ENCODE measurements at places on chromosomes 6 and 20.
A peak's percentile ranks its signal among the peaks of the same experiment; 100 is the strongest.

DNA sequence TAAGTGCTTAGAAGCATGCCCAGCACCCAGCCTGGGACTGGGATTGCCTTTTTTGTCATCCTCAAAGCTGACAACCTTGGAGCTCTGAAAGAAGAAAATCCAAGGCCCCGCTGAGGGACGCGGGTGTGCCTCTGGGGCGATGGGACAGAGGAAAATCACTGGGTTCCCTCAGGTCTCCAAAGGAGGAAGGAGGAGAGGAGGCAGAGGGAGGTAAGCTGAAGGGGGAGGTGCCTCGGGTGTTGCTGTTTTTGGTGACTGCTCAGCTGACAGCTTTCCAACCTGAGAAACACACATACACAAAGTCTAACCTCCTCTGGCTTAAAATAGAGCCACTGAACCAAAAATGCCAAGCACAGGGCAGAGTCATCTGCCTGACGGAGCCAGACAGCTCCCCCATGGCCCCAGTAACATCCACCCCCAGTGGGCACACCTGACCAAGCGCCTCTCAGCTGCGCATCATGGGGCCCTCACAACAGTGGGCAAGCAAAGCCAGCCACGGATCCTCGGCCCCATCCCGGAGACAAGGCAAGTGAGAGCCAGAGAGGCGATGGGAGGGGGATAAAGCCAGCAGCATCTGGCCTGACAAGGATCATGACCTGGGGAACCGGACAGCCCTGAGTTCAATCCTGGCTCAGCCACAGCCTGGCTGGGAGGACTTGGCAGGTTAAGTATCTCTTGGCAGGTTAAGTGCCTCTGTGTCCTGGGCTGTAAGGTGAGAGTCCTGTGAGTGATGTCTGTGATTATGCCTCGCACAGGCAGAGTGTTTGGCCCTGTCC is 3.2 kb upstream of the KCNK15 start:
- H3K4me1 ChIP-seq = peaks cover 7% of the 10 kb centered on the region
- no peak overlapping the region for H3K27ac ChIP-seq
- DNase-seq = no peak

DNA sequence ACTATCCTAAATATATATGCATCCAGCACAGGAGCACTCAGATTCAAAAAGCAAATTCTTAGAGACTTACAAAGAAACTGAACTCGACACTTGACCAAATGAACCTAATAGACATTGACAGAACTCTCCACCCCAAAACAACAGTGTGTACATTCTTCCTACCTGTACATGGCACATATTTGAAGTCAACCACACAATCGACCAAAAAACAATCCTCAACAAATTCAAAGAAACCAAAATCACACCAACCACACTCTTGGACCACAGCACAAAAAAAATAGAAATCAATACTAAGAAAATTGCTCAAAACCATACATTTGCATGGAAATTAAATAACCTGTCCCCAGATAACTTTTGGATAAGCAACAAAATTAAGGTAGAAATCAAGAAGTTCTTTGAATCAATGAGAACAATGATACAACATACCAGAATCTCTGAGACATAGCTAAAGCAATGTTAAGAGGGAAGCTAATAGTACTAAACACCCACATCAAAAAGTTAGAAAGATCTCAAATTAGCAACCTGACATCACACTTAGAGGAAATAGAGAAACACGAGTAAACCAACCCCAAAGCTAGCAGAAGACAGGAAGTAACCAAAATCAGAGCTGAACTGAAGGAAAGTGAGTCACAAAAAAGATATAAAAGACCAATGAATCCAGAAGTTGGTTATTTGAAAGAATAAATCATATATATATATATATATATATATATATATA is 12.5 kb upstream of the TREM1 start:
- no peak overlapping the region for H3K27ac ChIP-seq
- H3K36me3 ChIP-seq = no peaks in the 10 kb centered on the region

GRCh38 chr6:111591370-111591900 is 14.2 kb downstream of the TRAF3IP2 start:
- H3K4me1 ChIP-seq = peaks cover 25% of the 10 kb centered on the region
- no peak overlapping the region for H3K4me3 ChIP-seq
- no peak for DNase-seq
- no peaks in the 10 kb centered on the region for H3K36me3 ChIP-seq
- H3K27me3 ChIP-seq = no peaks in the 10 kb centered on the region

DNA sequence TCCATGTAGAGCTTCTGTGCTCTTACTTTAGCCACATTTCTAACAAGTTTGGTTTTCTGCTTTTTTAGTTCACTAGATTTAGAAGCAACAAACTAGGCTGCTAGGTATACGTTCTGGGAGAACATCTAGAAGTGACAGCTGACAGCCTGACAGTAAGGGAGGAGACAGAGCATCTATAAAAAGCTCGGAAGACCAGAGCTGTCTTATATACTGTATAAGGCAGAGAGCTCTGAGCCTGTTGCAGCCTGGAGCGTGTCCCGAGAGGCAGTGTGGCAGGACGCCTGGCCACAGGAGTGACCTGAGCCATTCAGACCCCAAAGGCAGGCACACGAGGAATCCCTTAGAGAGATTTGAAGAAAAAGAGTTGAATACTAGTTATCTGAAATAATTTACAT is 24.6 kb downstream of the PPP1R14C start:
- H3K27me3 ChIP-seq = no peaks in the 10 kb centered on the region
- no peak overlapping the region for H3K27ac ChIP-seq
- peaks cover 6% of the 10 kb centered on the region for H3K36me3 ChIP-seq
- H3K4me3 ChIP-seq = no peak overlapping the region

DNA sequence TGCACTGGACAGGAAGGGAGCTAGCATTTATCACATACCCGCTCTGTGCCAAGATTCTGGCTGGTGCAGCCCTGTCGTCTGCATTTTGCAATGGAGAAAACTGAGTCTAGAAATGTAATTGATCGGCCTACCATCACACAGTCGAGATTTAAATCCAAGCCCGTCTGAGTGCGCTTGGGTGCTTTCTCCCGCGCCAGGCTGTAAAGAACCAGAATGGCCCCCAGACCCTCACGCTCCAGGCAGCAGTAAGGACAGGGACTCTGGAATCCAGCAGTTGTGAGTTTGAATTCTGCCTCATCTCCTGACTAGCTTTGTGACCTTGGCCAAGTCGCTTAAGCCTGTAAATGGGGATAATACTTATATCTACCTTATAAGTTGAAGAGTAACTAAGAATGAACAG is 10.8 kb downstream of the DYNLRB1 start:
- H3K36me3 ChIP-seq = peaks cover 2% of the 10 kb centered on the region
- H3K4me3 ChIP-seq = no peak overlapping the region
- no peak for DNase-seq
- no peaks in the 10 kb centered on the region for H3K27me3 ChIP-seq
- no peak overlapping the region for H3K27ac ChIP-seq
- peaks cover 35% of the 10 kb centered on the region for H3K4me1 ChIP-seq

DNA sequence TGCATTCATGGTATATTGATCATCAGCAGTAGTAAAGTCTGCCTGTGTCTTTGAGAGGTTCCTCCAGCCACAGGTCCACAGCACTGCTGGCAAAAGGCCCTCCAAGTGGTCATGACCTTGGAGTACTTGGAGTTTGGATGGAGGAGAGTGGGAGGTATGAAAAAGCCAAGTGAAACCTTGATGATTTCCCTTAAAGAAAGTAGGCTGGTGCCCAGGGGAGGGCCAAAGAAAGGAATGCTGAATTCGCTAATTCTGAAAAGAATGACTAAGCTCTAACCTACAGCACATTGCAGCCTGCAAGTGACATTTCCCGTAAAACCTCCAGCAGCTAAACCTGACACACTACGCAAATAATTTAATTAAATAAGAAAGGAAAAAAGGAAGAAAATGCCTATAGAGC is 223.4 kb upstream of the TAB2 start:
- no peaks in the 10 kb centered on the region for H3K4me1 ChIP-seq
- DNase-seq = no peak
- peaks cover 8% of the 10 kb centered on the region for H3K36me3 ChIP-seq
- H3K27ac ChIP-seq = no peak overlapping the region
- H3K4me3 ChIP-seq = no peak overlapping the region

- peaks cover 69% of the 10 kb centered on the region for H3K4me1 ChIP-seq
- peaks cover 80% of the 10 kb centered on the region for H3K27me3 ChIP-seq
- H3K27ac ChIP-seq = no peak overlapping the region
- H3K36me3 ChIP-seq = no peaks in the 10 kb centered on the region
- peak overlapping the region; percentile 91 for H3K4me3 ChIP-seq
Measured at GRCh38 chr6:75206576-75207342, 906 bp upstream of the COL12A1 start.

DNA sequence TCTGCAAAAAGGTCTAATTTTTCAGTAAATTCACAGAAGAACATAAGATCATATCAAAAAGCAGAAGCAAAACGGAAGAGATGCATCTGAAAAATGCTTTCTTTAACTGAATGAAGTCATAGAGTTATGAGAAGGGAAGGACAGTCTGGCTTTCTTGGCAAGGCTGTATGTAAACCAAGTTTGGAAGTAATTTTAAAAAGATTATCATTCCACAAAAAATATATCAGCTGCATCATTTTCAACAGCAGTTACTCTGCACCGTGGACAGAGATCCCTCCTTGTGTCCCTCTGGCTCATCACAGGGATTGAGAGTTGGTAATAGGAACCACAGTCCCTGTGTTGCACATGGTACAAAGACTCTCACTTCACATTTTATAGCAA is 258.5 kb downstream of the HIVEP2 start:
- peaks cover under 1% of the 10 kb centered on the region for H3K27me3 ChIP-seq
- H3K4me1 ChIP-seq = no peaks in the 10 kb centered on the region
- no peak for DNase-seq
- H3K36me3 ChIP-seq = no peaks in the 10 kb centered on the region

DNA sequence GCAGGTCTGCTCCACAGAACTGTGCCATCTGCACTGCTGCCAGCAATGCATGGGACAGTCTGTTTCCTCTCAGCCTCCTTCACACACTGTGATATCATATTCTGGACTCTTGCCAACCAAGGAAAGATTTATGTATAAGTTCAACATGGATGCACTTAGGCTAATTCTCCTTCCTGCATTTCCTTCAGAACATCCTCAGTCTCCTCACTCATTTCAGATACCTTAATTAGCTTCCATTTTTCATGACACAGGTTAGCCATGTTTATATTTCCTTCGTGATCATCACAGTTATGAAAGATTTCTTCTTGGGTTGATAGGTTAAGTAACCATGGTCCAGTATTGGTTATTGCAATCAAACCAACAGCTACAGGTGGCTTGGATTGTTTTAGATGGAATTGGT is 46.4 kb upstream of the DDR1 start:
- no peak overlapping the region for H3K4me3 ChIP-seq
- H3K4me1 ChIP-seq = peaks cover 28% of the 10 kb centered on the region
- no peak overlapping the region for H3K27ac ChIP-seq
- no peak for DNase-seq
- no peaks in the 10 kb centered on the region for H3K27me3 ChIP-seq

GRCh38 chr6:83928286-83928685 is 68.8 kb downstream of the CYB5R4 start:
- DNase-seq = no peak
- peaks cover 29% of the 10 kb centered on the region for H3K36me3 ChIP-seq
- H3K4me1 ChIP-seq = no peaks in the 10 kb centered on the region
- no peak overlapping the region for H3K4me3 ChIP-seq
- H3K27ac ChIP-seq = no peak overlapping the region

DNA sequence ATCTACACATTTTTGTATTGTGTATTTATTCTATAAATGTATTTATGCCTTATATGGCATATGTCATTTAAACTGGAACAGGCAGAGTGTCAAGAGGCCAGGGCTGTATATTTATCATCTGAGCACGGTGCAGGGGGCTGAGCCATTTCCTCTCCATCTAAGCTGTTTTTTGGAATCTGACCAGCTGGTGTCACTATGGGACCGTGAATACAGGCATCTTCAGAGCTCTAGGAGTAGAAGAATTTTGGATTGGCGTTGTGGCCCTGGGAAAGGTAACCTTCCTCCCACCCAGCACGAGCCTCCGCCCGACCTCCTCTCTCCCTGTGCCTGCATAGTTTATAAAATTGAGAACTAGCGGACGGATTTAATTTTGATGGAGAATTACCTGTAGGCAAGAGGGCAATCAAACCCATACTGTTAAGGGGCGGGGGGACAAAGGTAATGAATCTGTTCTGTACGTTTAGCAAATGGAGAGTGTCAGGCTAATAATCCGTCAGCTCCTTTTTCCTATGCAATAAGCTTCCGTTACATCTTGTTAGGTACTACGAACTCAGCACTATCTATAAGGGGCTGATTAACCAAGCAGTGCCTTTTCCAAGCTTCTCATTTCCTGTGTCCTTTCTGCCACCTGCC is 29.0 kb upstream of the EEF1E1 start:
- peak; percentile 72 for DNase-seq
- H3K4me3 ChIP-seq = no peak overlapping the region
- H3K27me3 ChIP-seq = peaks cover 13% of the 10 kb centered on the region
- peaks cover 4% of the 10 kb centered on the region for H3K4me1 ChIP-seq
- H3K27ac ChIP-seq = no peak overlapping the region
- H3K36me3 ChIP-seq = no peaks in the 10 kb centered on the region

- peaks cover 6% of the 10 kb centered on the region for H3K4me1 ChIP-seq
- no peak overlapping the region for H3K27ac ChIP-seq
- no peak for DNase-seq
- no peak overlapping the region for H3K4me3 ChIP-seq
Measured at GRCh38 chr20:38214256-38215193, 46.0 kb downstream of the KIAA1755 start.

DNA sequence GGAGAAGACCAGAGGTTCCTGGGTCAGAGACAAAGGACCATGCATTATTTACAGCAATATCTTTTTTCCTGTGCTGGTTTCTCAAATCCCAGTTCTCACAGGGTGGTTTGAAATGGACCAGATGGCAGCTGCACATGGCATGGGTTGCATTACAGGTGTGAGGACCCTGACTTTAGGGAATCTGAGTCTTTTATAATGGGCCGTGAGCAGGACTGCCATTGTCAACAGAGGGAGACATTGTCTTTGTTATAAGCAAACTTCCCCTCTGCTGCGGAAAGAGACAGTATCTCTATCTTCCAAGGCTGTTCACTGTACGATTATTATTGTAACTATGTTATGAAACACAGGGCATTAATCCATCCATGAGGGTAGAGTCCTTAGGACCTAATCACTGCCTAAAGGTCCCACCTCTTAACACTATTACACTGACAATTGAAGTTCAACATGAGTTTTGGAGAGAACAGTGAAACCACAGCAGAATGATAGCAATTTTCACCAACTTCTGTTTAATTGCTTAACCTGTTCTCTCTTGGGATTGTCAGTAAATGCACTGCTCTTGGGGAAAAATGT is 156.1 kb upstream of the AGPAT4 start:
- no peaks in the 10 kb centered on the region for H3K27me3 ChIP-seq
- DNase-seq = no peak
- no peak overlapping the region for H3K4me3 ChIP-seq
- H3K27ac ChIP-seq = no peak overlapping the region
